ENCODE measurements at places on chromosomes 4 and X.
A peak's percentile ranks its signal among the peaks of the same experiment; 100 is the strongest.

DNA sequence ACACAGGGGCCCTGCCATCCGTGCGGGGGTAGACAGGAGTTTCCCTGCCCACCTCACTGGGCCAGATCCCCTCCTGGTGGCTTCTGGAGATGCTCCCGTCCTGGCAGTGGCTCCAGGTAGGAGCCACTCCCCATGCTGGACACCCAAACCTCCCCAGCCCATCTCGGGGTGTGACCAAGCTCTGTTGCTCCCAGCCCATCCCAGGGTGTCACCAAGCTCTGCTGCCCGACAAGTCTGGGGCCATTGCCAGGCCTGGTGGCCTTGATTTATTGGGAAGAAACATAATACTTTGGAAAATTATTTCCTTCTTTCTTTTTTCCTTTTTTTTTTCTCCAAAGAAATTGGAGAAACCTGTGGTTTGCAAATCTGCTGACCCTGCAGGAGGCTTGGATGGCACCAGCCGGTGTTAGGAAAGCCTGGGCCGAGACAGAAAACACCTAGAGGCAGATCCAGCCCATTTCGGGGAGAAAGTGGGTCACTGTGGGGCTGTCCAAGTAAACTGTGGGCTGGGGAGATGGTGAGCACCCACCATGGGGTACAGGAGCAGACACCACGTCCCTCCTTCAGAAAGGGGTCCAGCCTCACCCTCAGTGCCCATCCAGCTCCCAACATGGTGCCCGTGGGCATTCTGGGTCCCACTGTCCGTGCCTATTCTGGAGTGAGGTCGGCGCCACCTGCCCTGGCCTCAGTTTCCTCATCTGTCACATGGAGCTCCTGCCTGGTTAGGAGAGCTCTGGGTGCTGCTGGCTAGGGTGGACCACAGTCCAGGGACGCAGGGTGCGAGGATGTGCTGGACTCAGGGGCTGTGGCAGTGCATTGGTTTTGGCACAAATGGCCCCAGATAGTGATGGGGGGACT lies 59.4 kb upstream of the ADRA2C start:
- DNase-seq = no peak

- no peak for DNase-seq
Observed at GRCh38 chrX:73337366-73337765, 109.5 kb upstream of the CDX4 start.

DNA sequence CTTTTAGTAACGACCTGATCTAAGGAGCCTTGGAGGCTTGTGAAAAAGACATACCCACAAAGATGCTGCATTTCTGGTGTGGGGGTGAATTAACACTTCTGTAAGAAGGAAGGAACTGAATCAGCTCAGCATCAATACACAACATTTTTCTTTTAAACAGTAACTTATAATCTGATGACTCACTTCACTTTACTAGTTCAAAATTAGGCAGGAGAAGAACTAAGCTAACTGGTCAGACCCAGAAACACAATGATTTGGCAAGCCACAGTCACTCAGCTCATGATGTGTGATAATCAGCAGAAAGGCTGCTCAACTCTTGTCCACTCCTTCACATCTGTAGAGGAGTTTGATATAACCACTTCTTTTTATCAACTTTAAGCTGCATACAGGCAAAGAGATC lies 4.6 kb downstream of the MMAA start:
- DNase-seq = no peak

DNA sequence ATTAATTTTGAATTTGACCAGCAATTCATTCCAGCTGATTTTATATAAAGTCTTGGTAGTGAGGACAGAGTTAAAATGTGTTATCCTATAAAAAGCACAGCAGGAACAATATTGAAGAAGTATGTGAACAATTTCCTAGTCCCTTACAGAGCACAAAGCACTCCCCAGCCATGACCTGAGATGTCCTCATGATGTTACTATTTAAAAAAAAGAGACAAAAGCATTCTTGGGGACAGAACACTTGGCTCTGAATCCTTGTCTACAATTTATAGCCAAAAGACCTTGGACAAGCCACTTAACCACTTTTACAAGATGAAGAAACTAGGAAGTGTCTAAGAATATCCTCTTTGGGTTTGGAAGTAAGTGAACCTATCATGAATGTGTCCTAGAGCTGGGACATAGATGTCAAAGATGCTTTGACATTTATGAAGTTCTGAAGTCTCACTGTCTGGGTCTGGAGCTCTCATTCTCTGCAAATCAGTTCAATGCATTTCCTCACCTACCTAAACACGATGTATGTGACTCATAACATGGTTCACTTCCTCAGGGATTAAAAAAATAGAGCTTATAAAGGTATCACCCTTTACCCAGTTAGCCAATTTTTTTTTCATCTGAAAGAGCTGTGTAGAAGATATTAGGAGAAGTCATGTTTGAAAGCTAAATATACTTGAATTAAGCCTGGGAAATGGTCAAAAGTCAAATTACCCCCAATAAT lies 61.4 kb downstream of the IGFBP7 start:
- DNase-seq = no peak

DNA sequence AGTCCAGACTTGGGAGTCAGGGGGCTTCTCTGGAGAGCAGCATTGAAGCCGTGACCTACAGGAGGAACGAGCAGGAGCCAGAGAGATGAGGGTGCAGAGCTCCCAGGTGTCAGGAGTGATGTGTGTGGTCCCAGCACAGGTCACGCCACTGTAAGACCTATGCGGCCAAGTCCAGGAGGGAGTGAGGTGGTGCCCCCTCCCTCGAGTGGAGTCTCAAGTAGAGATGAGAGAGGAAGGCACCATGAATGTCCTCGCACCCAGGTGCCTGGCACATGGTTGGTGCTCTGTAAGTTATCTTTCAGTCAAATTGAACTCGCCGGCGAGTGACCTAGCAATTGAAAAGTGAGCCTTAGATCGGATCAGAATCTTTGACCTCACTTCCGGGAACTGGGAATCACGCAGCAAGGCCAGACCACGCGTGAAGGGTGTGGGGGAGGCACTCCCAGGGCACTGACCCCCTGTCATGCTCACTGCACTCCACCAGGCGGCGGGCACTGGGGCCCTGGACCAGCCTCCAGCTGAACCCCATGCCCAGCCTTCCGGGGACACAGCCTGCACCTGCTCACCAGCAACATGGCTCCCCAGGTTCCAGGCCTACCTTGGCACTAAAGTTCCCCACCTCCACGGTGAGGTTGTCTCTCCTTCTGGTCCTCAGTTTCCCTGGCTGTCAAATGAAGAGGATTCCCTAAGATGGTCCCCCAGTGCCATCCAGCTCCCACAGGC lies 127.4 kb downstream of the HMX1 start:
- DNase-seq = peak; percentile 22
